ENCODE measurements at places on chromosomes 13 and 19. TPM values are rescaled to one million over a fixed set of nuclear protein-coding genes. Genes with fewer than 3 reads are reported as not detected.
A peak's percentile ranks its signal among the peaks of the same experiment; 100 is the strongest.

RXFP2 gene
- not detected for total RNA-seq

ZNF132 gene
- total RNA-seq, result 3.2 TPM

EDDM13 gene
- 2.2 TPM for total RNA-seq

KLF2 gene
- 2.7 TPM for total RNA-seq

GRCh38 chr13:25923217-25924085 lies 128.4 kb downstream of the SHISA2 start:
- DNase-seq, result no peak

DNA sequence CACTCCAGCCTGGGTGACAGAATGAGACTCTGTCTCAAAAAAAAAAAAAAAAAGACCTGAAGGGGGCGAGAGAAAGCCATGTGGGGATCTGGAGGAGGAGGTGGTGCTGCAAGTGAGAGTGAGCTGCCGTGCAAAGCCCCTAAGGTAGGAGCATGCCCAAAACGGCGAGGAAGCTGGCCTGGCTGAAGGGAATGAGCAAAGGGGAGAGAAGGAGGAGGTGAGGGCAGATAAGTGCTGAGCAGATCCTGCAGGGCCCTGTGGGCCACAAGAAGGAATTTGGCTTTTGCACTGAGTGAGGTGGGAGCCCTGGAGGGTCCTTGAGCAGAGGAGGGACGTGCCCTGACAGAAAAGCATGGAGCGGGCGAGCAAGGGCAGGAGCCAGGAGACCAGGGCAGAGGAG lies 19.4 kb upstream of the ADGRE5 start:
- DNase-seq, result no peak

DNA sequence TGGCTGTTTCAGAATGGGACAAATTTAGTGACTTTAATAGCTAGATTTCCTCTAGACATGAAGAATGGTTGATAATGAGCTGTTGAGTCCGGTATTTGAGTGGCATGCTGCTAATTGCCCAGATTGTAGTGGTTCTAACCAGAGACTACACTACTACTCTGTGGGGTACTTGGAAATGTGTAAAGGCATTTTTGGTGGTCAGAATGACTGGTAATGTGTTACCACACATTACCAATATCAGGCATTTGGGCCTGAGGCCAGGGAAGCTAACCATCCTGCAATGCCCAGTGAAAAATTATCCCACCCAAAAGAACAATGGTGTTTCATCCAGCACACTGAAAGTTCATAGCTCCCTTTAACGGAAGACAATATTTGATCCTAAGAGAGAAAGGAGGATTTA lies 17.5 kb upstream of the N4BP2L1 start:
- DNase-seq, result no peak

- DNase-seq, result no peak
Observed at GRCh38 chr13:45928843-45929242, 77.3 kb upstream of the SIAH3 start.

DNA sequence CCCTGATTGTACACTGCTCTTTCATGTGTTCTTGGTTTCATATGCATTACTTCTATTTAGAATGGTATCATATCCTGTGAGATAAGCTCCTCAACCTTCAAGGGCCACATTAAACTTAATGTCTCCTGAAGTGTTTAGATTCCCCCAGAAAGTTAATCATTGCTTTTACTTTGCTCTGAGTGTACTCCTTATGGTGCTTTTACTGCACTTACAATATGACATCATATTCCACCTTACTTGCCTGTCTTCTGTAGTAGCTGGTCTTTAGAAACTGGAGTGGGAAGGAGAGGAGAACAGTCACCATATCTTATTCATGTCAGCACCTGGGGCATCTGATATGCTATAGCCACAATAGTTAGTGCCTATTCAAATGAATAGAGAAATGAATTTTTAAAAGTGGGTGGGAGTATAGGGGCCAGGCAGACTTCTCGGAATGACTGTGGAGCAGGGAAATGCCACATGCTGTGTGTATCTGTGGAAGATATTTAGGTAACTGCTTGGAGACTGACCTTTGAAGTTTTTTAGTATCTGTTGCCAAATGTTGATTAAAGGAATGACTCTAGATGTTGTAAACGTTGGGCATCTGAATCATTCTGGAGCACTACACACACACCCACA lies 40.2 kb downstream of the SLAIN1 start:
- no peak for DNase-seq

- no peak for DNase-seq
Observed at GRCh38 chr19:31938675-31939074, 406.7 kb upstream of the ZNF507 start.

GRCh38 chr13:22903925-22904324 lies 276.9 kb upstream of the SGCG start:
- no peak for DNase-seq

DNA sequence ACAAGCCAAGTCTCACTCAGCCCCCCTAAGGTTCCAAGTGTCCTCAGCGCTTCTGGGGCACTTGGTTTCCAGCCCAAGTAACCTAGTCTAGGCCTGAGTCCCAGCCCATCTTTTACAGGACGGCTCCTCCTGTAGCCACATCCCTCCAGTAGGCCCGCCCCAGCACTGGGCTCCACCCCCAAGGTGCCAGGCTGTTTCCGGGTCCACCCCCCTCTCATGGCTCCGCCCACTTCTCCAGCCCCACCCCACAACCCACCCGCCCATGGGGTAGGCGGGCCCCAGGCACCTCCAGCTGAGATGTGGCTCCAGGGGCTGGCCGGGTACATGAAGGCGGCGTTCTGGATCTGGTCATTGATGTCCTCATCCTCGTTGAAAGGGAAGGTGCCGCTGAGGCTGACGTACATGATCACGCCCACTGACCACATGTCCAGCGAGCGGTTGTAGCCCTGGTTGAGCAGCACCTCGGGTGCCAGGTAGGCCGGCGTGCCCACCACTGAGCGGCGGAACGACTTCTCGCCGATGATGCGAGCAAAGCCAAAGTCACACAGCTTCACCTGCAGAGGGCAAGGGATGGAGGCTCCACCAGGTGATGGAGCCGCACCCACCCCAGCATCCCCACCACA lies 17.2 kb upstream of the DACT3 start:
- DNase-seq, result peak; percentile 56

- DNase-seq, result no peak
Observed at GRCh38 chr13:36518707-36519106, 86.4 kb downstream of the CCNA1 start.

GRCh38 chr19:19459707-19460251 lies 54.3 kb downstream of the GATAD2A start:
- peak; percentile 66 for DNase-seq

DNA sequence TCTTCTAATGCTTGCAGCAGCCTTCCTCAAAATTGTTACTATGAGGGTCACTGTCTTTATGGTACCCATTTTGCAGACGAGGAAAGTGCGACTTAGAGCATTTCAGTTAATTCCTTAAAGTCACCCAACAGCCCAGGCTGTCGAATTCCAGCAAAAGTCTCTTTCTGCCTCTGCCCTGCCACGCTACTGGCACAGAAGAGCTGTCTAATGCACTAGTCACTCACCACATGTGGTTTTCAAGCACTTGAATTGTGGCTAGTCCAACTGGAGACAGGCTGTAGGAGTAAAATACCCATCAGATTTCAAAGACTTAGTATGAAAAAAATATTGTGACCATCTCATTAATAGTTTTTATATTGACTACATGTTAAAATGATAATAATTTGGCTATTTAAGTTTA lies 1.7 kb downstream of the FPR1 start:
- DNase-seq, result no peak

DNA sequence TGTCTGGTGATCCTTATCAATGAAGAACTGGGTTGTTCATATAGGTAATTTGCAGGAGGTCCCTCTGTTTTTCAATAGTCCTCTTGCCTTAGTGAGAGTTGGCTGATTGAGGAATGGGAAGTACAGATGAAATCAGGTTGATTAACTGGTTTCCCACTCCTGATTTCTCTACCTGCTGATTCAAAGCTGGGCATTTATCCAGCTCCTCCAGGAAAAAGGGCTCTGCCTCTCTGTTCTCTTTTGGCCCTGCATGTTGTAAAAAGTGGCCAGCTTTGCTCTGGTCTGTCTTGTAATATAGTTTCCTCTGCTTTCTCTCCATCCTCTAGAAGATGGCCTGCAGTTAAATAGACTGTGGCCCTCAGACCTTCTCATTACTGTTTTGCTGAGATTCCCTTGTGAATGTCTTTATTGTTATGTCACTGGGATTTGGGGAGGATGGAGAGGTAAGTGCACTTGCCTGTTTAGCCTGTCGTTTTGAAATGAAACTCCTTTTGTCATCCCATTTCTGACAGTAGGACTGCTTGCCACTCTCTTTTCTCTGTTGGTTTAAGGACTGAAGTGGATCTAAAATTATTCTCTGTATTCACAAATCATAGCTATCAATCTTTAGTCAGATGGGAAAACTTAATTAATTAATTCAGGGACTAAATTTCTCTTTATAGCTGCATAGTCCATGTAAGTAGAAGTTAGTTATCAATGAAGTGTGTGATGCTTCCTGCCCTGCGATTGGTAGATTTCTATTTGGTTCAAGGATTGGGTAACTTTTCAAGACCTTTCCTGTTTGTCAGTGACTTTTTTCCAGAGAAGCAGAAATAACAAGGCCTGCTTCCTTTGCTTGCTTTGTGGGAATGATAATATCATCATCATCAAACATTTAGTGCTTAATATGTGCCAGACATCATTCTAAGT lies 28.5 kb downstream of the GARRE1 start:
- no peak for DNase-seq

GRCh38 chr13:112073245-112074138 lies 6.5 kb downstream of the SOX1 start:
- no peak for DNase-seq
